Skin of body (tissue), 3 donors: ENCODE measurements at places on chromosomes 4 and X. TPM values are rescaled to one million over a fixed set of nuclear protein-coding genes. Genes with fewer than 3 reads are reported as not detected.

Gene SASH3
- 3.0 TPM for total RNA-seq

- no peak for DNase-seq
Measured at GRCh38 chr4:51859476-51860031, 16.6 kb downstream of the DCUN1D4 start.

Gene JADE3
- total RNA-seq, result 7.7 TPM

Gene VSIG4
- 22.6 TPM for total RNA-seq

DNA sequence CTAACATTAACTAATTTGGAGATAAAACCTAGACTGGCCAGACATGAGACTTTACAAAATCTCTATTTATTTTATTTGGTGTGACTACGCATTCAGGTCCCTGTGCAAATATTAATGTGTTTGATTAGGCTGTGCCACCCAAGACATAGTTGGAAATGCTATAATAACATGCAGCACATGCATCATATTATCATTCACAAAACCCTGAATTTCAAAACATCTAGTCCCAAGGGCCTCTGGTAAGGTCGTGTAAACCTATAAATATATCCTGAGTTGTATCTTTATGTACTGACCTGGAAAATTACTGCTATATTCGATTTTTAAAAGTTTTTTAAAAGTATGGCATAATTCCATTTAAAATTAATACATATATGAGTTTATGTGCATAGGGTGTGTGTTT lies 47.1 kb upstream of the FAT4 start:
- DNase-seq, result no peak
